ENCODE measurements at places on chromosomes 5 and 9.

GRCh38 chr9:99977033-99977792 is 70.8 kb downstream of the STX17 start:
- no peak for DNase-seq

DNA sequence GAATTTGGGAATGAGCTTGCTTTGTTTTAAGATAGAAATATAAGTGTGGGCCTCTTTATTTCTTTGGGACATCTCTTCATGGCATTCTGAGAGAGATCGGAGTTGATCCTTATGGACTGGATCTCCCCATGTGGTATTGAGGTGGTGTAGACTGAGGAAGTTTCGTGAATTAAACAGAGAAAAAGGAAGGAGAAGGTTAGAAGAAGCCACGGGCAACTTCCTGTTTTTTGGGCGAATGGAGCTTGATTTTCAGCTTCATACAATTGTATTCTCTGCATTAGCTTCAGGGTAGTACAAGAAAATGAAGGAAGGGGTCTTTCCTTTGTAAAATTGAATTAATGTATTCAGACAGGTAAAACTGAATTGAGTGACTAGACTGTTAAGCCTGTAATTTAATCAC is 70.5 kb upstream of the HMHB1 start:
- DNase-seq = no peak

DNA sequence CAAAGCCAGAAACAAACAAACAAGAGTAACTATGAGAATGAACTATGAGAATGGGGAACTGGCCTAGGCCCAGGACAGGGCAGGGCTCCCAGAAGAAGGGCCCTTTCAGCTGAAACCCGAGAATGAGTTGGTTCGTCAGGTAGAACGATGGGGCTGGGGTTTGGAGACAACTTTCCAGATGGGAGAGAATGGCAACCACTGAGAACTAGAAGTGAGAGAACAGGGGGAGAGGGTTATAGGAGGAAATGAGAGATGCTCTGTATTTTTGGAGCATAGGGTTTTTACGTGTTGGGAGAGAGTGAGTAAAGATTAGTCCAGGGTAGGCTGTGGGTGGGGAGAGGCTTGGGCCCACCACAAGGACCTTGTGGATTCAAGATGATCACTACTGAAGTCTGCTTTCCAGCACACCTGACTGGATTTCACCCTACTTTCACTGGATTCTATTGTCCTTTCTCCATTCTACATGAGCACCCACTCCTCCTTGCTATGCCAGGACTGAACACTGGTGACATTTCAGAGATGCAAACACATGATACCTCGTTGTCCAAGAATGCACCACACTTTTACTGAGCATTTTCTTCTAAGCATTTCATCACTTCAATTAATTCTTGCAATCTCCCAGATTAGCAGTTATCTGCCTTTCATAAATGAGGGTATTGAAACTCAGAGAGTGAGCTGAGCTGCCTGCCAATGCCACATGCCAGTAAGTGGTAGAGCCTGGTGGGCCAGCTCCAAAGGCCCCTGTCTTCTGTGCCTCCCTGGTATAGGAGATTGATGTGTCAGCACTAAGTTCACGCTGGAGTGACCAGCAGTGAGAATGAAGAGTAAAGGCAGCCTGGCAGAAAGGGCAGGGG is 3.2 kb upstream of the TMEM268 start:
- no peak for DNase-seq

GRCh38 chr9:111914749-111915424 is 18.3 kb downstream of the UGCG start:
- no peak for DNase-seq

- no peak for DNase-seq
These were observed 17.0 kb upstream of the SELENOP start for GRCh38 chr5:42828671-42829070.

- DNase-seq = no peak
These were observed 122.9 kb downstream of the PRELID2 start for GRCh38 chr5:145712245-145712644.

DNA sequence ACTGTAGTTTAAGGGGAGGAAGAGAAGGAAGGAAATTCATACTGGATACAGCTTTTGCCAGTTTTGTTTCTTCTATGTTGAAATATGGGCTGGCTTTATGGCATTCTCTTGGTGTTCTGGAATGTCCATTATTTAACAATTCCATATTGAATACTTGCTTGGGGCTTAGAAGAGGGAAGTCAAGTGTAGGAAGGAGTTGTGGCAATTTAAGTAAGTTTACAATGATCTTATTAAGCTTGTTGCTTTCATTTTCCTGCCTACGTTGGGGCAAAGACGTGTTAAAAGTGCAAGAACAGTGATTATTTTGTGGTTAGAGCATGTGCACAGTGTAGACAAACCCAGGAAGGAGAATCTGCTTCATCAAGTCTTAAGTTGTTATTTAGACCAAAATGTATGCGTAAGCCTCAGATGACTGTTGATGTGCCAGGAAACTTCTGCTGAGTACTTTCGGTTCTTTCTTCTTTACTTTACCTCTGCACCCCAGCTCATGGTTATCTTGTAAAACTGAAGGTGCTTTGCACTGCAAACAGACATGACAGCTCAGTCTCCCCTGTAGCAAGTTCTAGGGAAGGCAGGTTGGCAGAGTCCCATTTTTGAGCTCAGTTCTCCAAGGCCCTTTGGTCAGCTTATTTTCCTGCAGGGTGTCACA is 75.8 kb downstream of the F2RL2 start:
- no peak for DNase-seq

GRCh38 chr9:132152231-132152630 is 9.6 kb upstream of the NTNG2 start:
- DNase-seq = no peak

DNA sequence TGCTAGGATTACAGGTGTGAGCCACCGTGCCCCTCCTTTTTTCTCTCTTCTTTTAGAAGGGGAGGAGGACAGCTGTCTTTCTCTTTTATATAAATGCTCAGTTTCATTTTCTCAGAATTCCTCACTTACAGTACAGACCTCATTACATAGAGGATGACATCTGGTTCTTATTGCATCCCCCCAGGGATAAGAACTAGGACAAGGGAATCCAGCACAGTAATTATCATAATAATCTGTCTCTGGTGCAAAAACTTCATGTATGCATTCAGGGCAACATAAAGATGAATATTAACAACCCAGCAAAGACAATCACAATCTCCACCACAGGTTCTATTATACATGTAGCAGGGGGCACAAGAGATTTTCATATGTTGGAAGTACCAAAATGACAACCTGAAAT is 5.1 kb downstream of the SPZ1 start:
- no peak for DNase-seq
